ENCODE measurements at places on chromosomes 3 and 15.

- no peak for DNase-seq
Measured at GRCh38 chr3:74267588-74268184, 346.8 kb downstream of the CNTN3 start.

DNA sequence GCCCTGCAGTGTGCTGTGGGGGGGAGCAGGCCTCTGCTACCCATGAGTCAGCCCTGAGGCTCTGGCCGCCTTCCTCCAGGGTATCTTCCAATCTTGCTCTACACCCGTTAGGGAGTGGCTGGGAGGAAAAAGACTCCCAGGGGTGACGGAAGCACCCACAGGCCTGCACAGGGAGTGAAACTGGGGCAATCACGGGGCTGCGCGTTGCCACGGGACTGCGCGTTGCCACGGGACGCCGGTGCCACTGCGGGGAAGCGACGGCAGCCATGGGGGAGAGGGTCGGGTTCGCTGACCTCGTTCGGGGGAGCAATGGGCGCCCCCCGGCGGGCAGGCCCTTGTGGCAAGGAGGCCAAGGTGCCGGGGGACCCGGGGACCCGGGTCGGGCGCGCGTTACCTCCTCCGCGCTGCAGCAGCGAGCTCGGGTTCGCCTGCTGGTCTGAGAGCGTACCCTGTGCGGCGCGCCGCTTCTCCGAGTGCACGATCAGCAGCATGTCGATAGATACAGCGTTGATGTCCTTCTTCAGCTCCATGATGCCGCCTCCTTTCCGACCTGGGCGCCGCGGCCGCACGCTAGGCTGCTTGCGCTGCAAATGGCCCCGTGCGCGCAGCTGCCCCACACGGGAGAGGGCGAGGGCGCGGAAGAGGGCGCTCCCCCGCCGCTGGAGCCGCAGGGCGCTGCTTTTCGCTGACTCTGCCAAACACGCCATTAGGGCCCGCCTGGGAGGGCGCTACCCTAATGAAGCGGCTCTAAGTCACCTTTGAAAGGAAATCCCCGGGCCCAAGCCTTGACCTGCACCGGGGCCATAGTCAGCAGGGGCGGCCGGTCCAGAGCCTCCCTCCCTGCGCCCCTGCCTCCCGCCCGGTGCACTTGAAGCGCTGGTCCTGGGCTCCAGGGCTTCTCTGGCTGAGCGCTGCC, at the start of gene KY:
Gene KY, minus strand, starts transcription at position 592 of the 916 bp plus-strand sequence. Its CDS starts 62 bp downstream, at position 530.
- no peak for DNase-seq

- DNase-seq, result no peak
Measured at GRCh38 chr3:187012609-187013051, 82.3 kb downstream of the ST6GAL1 start.

DNA sequence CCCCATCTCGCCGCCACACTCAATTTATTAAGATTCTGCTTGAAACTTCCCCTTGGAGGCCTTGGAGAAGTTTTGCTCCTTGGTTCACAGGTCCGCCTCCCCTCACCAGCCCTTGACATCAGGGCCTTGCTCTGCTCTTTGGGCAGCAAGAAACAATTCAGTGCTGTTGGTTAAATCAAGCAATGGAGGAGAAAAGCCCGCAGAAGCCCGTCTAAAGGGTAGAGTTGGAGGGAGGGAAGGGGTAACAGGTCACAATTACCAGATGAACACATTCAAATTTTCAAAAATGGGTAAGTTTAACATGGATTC, 429 bp downstream of the PARP9 start:
- no peak for DNase-seq

- no peak for DNase-seq
Measured at GRCh38 chr3:50651445-50651844, 23.3 kb upstream of the DOCK3 start.

- no peak for DNase-seq
Measured at GRCh38 chr15:42120285-42120684, 25.9 kb upstream of the PLA2G4D start.

- no peak for DNase-seq
Measured at GRCh38 chr3:31531452-31531991, 1.2 kb upstream of the STT3B start.

GRCh38 chr15:52012210-52012609, 6.8 kb upstream of the MAPK6 start:
- DNase-seq, result no peak

GRCh38 chr15:77025083-77025901, 30.4 kb downstream of the PSTPIP1 start:
- no peak for DNase-seq

DNA sequence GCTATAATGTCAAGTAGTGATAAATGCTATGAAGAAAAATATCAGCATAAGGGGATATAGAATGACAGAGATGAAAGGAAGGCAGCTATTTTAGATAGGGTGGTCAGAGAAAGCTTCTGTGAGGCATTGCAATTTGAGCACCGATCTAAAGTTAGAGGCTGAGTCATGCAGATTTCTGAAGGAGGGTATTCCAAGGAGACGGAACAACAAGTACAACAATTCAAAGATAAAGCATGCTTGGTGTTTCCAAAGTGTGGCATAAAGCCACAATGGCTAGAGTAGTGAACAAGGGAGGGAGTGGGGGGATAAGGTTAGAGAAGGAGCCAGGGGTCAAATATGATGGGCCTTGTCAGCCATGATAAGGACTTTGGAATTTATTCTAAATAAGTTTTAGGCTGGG, 71.9 kb downstream of the PFN2 start:
- DNase-seq, result no peak

GRCh38 chr3:14406766-14407165, 4.4 kb downstream of the SLC6A6 start:
- DNase-seq, result no peak

DNA sequence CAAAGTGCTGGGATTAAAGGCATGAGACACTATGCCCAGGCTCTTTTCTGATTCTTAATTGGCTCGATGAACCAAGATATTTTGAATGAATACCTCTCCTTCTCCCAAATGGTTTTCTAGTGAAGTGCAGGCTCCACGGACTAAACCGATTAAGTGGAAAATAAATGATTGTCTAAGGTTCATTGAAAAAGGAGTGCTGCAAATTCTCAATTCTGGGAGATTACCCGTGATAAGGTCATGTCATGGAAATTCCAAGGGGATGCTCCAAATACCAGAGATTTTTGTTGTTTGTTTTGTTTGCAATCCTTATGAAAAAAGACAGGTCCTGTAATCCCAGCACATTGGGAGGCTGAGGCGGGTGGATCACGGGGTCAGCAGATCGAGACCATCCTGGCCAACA, 406.9 kb upstream of the TBL1XR1 start:
- DNase-seq, result no peak

Measured in stimulated activated CD8-positive, alpha-beta memory T cell treated with anti-CD3 and anti-CD28 coated beads, Interleukin-2, amount 100 ng/mL, for 1 hour (primary cell).